ENCODE measurements at places on chromosomes 1 and 21. TPM values are rescaled to one million over a fixed set of nuclear protein-coding genes. Genes with fewer than 3 reads are reported as not detected.

The SPRR1B gene
- polyA plus RNA-seq: not detected

The RNU11 gene
- not detected for polyA plus RNA-seq

GRCh38 chr1:231796141-231796540 is 169.6 kb downstream of the DISC1 start:
- no peaks in the 10 kb centered on the region for H3K4me1 ChIP-seq
- no peak for DNase-seq
- no peak overlapping the region for H3K27ac ChIP-seq
- H3K36me3 ChIP-seq: no peaks in the 10 kb centered on the region
- no peak overlapping the region for H3K4me3 ChIP-seq

DNA sequence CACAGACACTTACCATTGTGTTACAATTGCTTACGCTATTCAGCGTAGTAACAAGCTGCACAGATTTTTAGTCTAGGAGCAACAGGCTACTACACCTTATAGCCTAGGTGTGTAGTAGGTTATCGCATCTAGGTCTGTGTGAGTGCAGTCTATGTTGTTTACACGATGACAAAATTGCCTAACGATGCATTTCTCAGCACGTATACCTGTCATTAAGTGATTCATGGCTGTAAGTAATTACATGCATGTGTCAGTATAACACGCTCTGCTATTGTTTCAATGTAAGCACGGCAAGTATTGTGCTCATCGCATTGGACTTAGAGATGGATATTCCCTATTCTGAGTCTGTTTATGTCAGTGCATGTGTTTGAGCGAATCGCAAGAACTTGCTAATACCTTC is 15.7 kb upstream of the ZBTB18 start:
- no peak for DNase-seq
- H3K4me3 ChIP-seq: no peak overlapping the region
- no peaks in the 10 kb centered on the region for H3K4me1 ChIP-seq
- H3K27ac ChIP-seq: no peak overlapping the region
- no peaks in the 10 kb centered on the region for H3K27me3 ChIP-seq

- H3K27me3 ChIP-seq: no peaks in the 10 kb centered on the region
- no peaks in the 10 kb centered on the region for H3K36me3 ChIP-seq
- H3K4me3 ChIP-seq: no peak overlapping the region
- no peak for DNase-seq
- H3K27ac ChIP-seq: no peak overlapping the region
- peaks cover 18% of the 10 kb centered on the region for H3K4me1 ChIP-seq
Observed at GRCh38 chr1:232853994-232854797, 49.0 kb downstream of the MAP10 start.

The GPR52 gene
- polyA plus RNA-seq: 0.09 TPM

The HCRTR1 gene
- 0.12 TPM for polyA plus RNA-seq

The OR2L13 gene
- not detected for polyA plus RNA-seq

DNA sequence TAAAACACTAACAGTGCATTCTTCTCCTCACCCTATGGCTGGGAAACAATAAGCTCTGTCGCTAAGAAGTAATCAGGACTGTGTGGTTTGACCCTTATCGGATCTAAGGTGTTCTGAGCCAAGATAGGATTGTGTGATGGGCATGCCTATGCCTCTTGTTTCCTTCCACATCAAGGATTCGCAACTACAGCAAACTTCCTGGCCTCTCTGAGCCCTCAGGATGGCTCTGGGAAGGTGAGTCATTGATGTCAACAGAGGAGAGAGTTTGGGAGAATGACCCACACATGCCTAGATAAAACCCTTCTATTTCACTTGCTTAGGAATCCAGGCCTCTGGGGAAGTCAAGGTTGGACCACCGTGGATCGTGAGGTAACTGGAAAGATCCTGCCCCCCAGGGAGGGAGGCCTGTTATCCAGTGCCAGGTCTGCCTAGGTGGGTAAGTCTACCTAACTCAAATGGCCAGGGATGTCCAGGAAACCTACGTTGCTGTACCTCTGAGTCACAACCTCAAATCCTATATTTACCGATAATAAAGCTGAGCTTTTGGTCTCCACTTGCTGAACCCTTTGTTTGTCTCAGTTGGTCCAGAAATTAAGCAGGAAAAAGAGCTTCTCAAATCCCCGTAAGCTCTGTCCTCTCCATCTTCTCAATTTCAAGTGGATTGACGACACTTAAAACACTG is 27.4 kb downstream of the TIAM1 start:
- H3K4me1 ChIP-seq: no peaks in the 10 kb centered on the region
- no peak for DNase-seq
- H3K27ac ChIP-seq: no peak overlapping the region
- no peaks in the 10 kb centered on the region for H3K36me3 ChIP-seq
- no peaks in the 10 kb centered on the region for H3K27me3 ChIP-seq

- DNase-seq: no peak
- no peaks in the 10 kb centered on the region for H3K27me3 ChIP-seq
- H3K4me1 ChIP-seq: no peaks in the 10 kb centered on the region
- no peak overlapping the region for H3K4me3 ChIP-seq
- no peaks in the 10 kb centered on the region for H3K36me3 ChIP-seq
Observed at GRCh38 chr1:198730952-198731351, 92.1 kb downstream of the PTPRC start.

The TCEA3 gene
- 195 TPM for polyA plus RNA-seq

DNA sequence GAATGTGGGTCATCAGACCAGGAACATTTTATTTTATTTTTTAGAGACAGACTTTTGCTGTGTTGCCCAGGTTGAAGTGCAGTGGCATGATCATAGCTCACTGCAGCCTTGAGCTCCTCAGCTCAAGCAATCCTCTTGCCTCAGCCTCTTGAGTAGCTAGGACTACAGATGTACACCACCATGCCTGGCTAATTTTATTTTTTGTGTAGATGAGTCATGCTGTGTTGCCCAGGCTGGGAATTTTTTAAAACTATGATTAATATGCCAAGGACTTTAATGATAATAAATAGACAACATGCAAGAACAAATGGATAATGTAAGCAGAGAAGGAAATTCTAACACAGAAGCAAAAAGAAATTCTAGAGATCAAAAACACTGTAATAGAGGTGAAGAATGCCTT is 142.4 kb downstream of the AK5 start:
- no peaks in the 10 kb centered on the region for H3K27me3 ChIP-seq
- H3K27ac ChIP-seq: no peak overlapping the region
- H3K36me3 ChIP-seq: no peaks in the 10 kb centered on the region

- no peaks in the 10 kb centered on the region for H3K27me3 ChIP-seq
- no peak overlapping the region for H3K4me3 ChIP-seq
- no peaks in the 10 kb centered on the region for H3K4me1 ChIP-seq
- H3K27ac ChIP-seq: no peak overlapping the region
- H3K36me3 ChIP-seq: peaks cover 6% of the 10 kb centered on the region
- no peak for DNase-seq
Observed at GRCh38 chr21:25589887-25590286, 17.4 kb downstream of the MRPL39 start.

GRCh38 chr1:68046423-68046822 is 4.0 kb downstream of the DIRAS3 start:
- no peak for DNase-seq
- H3K27ac ChIP-seq: no peak overlapping the region
- H3K4me1 ChIP-seq: no peaks in the 10 kb centered on the region

- H3K4me1 ChIP-seq: peaks cover 5% of the 10 kb centered on the region
- no peak overlapping the region for H3K4me3 ChIP-seq
- H3K27ac ChIP-seq: no peak overlapping the region
Observed at GRCh38 chr1:246001142-246001836, 505.8 kb downstream of the SMYD3 start.

GRCh38 chr1:24207709-24208108 is 20.6 kb upstream of the IFNLR1 start:
- DNase-seq: no peak
- no peaks in the 10 kb centered on the region for H3K27me3 ChIP-seq
- no peaks in the 10 kb centered on the region for H3K4me1 ChIP-seq
- no peak overlapping the region for H3K27ac ChIP-seq

The CD1B gene
- polyA plus RNA-seq: not detected

The C1orf115 gene
- 6.1 TPM for polyA plus RNA-seq
